LoVo (cell line): ENCODE measurements at places on chromosomes 11 and 22.
A peak's percentile ranks its signal among the peaks of the same experiment; 100 is the strongest.

- no peak for DNase-seq
Measured at GRCh38 chr22:21044931-21045584, 688 bp upstream of the LRRC74B start.

GRCh38 chr11:119676461-119677020, 52.5 kb downstream of the NECTIN1 start:
- no peak for DNase-seq

GRCh38 chr22:46373921-46374662, 38.6 kb downstream of the TRMU start:
- peak; percentile 48 for DNase-seq

- DNase-seq: no peak
Measured at GRCh38 chr22:39524089-39524752, 3.9 kb downstream of the ATF4 start.
